ENCODE measurements at places on chromosomes 4 and X.

- no peak for DNase-seq
Observed at GRCh38 chr4:3823496-3824341, 57.5 kb downstream of the ADRA2C start.

DNA sequence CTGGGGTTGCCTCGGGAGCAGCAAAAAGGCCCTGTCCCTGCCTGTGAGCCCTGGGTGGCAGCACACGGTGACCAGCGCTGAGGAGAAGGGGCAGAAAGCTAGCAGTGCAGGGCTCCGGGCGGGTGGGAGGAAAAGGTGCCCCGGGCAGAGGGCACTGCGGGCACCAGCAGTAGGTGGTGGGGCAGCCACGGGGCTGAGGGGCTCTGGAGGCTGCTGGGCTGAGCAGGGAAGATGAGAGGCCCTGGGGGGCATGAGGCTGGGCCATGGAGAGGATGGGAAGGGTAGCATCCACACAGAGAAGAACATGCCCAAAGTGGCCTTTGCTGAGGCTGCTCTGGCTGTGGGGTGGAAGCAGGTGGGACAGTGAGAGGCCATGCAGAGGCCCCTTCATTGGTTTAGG lies 67.5 kb upstream of the NKX1-1 start:
- no peak for DNase-seq

- DNase-seq, result no peak
Observed at GRCh38 chr4:3261411-3262207, 12.7 kb downstream of the MSANTD1 start.

GRCh38 chr4:55181010-55182005 lies 55.9 kb upstream of the KDR start:
- DNase-seq, result no peak

DNA sequence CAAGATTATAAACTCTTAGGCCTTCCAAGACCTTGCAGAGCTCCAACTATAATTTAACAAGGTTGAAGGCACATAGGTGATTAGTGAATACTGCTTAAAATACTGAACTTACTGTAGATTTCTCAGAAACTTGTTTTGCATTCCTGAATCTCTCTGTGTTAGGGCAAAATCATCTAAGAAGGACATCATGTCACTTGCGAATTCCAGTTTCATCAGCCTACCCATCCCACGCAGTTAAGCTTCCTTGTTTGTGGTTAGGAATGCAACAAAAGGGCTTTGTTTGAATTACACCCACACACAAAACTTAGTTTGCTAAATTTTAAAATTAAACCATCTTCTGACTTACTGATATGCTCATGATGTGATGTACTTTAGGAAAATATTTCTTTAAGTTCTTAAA lies 174.0 kb downstream of the SOWAHB start:
- peak; percentile 89 for DNase-seq

DNA sequence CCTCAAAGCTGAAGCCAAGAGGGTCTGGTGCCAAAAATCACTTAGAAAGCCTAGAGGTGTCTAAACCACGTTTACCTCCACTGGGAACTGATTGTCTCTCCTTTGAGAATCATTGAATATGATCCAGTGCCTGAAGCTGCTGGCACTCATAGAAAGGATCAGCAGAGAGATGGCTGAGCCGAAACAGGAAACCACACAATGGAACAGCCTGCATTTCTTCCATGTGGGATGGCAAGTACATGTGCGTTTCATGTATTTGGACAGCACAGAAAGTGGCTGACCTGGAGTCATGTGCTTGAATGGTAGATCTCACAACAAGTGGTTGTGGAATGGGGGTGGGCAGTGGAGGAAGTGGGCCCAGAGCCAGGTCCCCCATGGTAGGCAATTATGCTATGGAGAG lies 533.7 kb downstream of the INPP4B start:
- no peak for DNase-seq

Measured in renal cortical epithelial cell (primary cell).